ENCODE measurements at places on chromosomes 11 and 22.
A peak's percentile ranks its signal among the peaks of the same experiment; 100 is the strongest.

DNA sequence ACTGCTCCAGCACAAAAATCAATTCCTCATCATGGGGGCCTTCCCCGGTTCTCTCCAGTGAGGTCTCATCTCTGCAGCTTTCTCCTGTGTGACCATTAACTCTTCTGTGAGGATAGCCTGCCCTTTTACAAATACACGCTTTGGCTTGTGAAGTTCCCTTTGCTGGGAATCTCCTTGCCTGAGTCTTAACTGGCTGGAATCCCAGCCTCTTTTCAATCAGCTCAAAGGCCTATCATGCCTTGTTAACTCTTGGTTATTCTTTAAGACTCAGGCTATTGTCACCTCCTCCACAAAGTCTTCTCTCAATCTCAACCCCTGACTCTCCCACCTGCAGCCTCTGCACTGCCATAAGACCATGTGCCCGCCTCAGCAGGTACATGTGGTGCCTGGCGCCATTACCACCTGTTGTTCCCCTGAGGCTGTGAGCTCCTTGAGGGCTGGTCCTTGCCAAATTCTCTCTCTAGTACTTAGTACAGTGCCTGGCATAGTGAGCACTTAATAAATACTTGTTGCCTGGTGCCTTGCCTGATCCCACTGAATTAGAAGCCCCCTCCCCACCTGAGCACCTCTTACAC lies 128.2 kb downstream of the ST3GAL4 start:
- DNase-seq = no peak

GRCh38 chr22:36417281-36417686 lies 29.5 kb upstream of the MYH9 start:
- DNase-seq = no peak

DNA sequence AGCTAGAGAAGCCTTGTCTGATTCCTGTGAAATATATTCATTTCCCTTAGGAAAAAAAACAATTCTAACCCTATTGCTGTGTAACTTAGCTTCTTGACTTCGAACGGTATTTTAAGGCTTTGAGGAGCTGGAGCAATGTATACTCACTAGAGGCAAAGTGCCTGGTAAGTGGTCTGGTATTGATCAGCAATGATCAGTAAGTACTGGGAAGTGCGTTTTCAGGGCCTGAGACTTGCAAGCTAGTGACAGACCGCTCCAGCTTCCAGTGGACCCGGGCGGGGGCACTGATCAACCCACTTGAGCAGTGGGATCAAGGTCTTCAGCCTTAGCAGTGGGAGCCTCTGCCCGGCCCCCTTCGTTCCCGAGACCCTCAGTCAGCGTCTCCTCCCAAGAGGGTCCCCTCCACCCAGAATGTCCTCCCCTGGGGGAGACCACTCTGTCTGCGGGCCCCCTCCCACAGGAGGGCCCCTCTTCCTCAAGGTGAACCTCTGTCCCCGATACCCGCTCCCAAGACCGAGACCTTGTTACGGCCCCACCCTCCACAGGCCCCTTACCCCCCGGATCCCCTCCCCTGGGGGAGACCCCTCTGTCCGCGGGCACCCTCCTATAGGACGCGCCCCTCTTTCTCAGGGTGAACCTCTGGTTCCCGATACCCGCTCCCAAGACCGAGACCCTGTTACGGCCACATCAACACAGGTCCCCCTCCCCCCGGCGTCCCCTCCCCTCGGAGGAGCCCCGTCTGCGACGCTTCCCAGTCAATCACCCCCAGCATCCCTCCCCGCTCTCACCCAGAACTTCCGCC lies 452 bp upstream of the ATXN10 start:
- DNase-seq = no peak

GRCh38 chr11:30487200-30487898 lies 98.8 kb downstream of the MPPED2 start:
- DNase-seq = no peak

DNA sequence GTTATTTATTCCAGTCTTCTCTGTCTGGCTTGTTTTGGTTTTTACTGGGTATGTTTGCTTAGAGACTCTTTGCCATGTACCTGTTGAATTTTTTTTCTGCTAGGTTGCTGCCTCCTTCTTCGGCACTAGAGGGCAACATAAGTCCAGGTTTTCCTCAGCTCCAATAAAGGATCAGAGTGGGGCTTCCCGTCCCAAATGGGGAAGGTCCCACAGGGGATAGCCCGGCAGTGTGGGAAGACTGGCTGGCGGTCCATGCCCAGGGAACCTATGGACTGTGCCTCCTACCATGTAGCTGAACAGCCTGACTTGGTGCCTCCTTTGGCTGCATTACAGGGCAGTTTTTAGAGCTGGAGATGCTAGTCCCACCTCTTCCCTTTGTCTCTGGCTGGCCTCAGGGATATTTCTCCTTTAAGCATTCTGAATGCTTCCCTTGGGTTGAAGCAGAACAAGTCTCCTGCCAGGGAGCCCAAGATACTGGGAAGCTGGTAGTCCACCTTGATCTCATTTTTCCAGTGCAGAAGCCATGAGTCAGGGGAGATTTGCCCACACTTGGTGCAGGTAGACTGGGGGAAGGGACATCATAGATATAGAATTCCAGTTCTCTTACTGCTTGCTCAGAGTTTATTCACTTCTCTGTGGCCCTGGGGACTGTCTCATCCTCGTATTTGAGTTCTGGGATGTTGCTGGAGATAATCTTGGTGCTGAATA lies 60.2 kb downstream of the BRD1 start:
- DNase-seq = no peak

- no peak for DNase-seq
These were observed 8.1 kb downstream of the CSF2RB start for GRCh38 chr22:36921309-36922104.

DNA sequence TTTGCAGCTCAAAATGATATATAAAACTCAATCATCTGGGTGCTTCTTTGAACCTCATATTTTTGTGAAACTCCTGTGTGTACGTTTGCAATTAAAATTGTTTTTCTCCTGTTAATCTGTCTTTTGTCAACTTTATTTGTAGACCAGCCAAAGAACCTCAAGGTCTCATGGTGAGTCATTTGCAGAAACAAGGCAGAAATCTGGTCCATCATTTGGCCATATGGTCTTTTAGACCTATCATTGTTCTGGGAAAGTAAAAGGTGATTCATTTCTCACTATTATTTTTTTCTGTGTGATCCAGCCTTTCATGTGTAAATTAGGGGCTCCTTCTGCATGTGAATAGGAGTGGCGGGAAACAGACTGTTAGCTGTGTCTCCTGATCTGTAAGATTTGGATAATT lies 399.1 kb upstream of the DDI1 start:
- no peak for DNase-seq

- DNase-seq = no peak
These were observed 61.9 kb upstream of the RDX start for GRCh38 chr11:110358336-110358735.

DNA sequence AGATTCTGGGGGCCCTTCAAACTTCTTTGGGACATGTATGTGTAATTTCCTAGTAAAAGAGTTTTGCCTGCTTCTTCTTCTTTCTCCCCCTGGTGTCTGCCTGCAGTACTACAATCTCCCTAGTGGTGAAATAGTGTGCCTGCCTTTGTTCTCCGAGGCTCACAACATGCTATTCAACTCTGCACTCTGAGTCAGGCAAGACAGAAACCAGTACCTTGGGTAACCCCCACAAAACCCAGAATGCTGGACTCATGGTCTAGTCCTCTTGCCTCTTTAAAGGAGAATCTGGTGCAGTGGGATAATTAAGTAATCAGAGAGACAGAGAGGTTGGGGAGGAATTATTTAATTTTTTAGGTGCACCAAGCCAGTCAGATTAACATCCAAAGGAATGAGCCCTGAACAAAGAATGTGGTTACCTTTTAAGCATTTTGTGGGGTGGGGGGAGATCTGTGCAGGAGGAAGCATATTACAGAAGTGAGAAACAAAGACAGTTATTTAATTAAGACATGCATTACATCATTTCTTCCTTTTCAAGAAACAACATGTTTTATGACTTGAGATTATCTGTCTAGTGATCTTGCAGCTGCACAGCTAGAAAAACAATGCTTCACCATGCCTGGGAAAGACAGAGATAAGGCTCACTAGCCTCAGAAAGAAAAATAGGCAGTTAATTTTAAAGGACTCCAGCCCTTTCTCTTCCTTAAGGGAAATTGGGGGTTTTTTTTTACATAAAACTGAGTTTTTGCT lies 11.0 kb upstream of the MS4A6A start:
- peak; percentile 27 for DNase-seq

DNA sequence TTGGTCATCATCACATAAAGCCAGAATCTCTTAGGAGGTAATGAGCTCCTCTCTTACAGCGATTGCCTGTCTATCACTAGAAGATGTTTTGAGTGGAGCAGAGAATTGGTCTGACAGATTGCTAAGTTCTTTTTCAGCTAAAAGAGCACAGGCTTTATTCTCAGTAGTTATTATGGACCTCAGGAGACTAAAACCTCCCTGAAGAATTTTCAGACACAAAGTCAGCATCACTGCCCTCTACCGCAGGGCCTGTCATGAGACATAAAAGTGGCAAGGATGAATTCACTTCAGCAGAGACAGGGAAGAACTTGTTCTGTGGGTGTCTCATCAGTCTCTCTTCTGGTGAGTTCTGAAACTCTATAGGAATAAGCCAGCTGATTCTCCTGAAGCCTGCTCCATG lies at the start of gene OR51I2:
Gene OR51I2 (plus strand): TSS at position 301 of the 400 bp plus-strand sequence. CDS start 4,166 bp downstream, outside the sequence.
- DNase-seq = no peak

All from activated naive CD8-positive, alpha-beta T cell treated with anti-CD3 and anti-CD28 coated beads, Interleukin-2, amount 50 U/mL, for 16 hours (primary cell).